ENCODE measurements at places on chromosomes 5 and 9.

DNA sequence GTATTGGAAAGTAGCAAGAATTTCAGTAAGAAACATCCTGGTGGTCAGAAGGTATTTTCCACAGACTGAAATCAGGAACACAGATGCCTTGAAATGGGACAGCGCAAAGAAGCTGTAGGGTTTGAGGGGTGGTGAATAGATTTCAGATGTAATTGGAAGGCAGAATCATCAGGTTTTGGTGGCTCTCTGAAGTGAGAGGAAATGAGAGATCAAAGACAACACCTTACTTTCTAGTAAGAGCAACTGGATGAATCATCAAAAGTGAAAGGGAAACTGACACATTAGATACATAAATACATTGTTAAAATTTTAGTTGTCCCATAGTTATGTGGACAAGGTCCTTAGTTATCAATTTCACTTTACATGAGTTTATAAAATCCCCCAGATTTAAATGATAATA is 188.2 kb upstream of the SLC27A6 start:
- no peak for DNase-seq

DNA sequence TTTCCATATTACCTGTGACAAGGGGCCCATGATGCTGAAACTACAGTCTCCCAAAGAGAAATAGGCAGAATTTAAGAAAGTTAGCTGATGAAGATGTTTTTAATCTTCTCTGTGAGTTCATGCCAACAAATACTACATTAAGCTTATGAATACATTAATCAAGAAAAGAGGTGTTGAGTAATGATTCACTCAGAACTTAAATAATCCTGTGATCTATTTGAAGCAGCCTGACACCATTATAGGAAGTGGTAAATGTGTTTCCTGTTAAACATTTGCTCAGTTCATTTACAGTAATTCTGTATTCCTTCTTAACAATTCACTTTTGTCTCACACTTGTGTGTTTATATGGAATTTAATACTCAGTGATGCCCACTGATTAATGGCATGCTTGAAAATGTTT is 75.0 kb upstream of the IZUMO3 start:
- DNase-seq, result no peak

- no peak for DNase-seq
These were observed 88.5 kb downstream of the MAST4 start for GRCh38 chr5:66684663-66685062.

- DNase-seq, result no peak
These were observed 553.3 kb upstream of the SGCD start for GRCh38 chr5:155773680-155774079.

GRCh38 chr5:37837414-37838032 is 2.3 kb downstream of the GDNF start:
- DNase-seq, result peak; percentile 73

GRCh38 chr9:28212979-28213378 is 639.7 kb upstream of the C9orf72 start:
- no peak for DNase-seq

DNA sequence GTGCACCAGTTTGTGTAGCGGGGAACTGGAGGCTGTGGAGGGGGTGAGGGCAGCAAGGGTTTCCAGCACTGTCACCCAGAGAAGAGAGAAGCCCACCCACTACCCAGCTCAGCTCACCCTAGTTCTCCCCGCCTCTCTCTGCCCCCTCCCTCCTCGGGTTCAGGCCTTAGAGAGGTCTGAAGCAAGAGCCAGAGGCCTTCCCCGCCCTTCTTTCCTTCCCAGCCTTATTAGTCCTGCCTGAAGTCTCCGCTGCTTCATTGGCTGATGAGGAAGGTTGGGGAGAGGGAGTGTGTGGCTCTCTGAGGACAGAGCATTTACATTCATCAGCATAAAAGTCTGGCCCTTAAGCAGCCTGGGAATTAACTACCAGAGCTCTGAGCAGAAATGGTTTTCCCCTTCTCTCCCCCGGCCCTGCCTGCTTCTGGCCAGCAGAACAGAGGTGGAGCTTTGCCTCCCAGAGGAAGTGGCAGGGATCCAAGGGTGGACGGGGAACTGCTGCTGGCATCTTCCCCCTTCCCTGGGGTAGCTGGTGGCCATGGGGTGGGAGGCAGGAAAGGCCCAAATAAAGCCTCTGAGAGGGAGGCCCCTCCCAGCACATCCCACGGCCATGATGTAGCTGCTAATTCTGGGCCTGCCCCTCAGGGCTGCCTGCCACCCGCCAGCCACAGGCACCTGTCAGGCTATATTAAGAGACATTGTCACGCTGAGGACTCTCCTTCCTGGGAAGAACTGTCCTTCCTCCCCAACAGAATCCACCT is 4.1 kb downstream of the DNAJB5 start:
- no peak for DNase-seq

DNA sequence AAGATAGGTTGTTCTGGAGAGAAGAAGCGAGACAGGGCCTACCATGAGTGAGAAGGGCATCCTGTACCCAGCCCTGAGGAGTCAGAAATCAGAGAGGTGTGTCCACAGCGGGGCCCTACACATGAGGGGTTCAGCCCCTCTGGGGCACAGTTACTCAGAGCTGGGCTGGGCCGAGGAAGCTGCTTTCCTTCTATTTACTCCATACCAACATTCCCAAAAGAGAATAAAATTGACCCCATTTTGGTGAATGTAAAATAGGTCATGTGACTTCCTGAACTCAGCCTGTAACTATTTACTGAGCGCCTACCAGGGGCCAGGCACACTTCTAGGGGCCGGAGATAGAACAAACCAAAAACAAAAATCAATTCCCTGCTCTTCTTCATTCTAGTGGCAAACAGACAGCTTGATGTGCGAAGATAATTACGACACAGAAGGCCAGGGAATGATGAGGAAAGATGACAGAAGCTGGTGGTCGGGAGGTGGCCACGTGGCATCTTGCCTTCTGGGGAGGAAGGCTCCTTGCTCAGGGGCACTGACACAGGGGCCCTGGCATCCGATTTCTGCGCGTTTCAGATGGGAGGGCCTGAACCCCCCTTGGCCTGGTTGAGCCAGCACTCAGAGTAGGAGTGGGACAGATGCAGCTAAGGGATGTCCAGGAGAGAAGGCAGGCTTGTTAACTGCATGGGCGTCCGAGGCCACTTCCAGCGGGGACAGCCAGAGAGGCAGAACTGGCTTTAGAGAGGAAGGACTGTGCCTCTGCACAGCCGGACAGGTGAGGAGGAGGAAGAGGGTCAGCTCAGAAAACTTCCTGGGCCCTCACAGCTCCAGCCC is 121.8 kb downstream of the NSG2 start:
- no peak for DNase-seq

DNA sequence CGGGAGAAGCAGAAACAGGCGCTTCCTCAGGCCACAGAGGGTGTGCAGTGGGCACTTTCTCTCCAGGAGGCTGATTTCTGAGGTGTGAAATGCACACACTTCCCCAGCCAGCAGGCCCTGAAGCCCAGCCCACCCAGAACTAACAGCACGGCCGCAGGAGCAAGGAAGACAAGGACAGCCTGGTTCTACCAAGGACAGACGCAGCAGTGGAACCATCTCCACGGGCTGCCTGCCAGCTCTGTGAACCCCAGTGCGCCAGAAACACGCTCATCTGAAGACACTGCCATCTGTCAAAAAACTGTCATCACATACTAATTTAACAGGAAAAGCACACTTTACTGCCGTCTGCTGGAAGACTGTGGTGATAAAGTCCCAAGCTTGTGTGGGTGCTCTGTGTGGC is 40.7 kb downstream of the MAPK9 start:
- no peak for DNase-seq

DNA sequence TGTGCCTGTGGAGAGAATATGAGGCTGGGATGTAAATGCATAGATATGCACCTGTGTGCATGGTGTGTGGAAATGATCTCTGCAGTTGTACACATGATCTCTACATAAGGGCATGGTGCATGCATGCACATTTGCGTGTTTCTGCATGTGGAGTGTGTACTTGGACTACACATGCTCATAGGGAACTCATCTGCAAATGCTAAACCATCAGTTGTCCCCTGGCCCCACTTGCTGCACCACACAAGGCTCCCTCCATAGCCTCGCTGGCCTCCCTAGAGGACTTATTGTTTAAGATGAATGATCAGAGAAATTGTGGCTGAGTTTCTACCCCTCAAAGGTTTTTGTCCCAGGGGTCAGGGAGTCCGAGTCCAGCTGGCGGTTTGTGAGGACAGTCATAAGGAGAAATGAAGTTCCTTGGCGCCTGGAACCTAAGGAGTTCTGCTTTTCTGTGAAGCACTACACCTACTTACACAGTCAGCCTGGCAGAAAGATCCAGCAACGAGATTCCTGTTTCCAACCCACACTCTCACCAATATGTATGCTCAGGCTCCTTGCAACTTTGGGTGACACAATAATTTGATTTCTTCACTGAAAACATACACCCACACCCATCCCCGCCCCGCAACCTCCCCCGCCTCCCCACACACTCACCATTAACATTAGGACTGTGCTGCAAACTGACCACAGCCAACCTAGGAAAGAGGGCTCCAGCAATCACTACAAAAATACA is 79.9 kb upstream of the CPEB4 start:
- DNase-seq, result no peak

DNA sequence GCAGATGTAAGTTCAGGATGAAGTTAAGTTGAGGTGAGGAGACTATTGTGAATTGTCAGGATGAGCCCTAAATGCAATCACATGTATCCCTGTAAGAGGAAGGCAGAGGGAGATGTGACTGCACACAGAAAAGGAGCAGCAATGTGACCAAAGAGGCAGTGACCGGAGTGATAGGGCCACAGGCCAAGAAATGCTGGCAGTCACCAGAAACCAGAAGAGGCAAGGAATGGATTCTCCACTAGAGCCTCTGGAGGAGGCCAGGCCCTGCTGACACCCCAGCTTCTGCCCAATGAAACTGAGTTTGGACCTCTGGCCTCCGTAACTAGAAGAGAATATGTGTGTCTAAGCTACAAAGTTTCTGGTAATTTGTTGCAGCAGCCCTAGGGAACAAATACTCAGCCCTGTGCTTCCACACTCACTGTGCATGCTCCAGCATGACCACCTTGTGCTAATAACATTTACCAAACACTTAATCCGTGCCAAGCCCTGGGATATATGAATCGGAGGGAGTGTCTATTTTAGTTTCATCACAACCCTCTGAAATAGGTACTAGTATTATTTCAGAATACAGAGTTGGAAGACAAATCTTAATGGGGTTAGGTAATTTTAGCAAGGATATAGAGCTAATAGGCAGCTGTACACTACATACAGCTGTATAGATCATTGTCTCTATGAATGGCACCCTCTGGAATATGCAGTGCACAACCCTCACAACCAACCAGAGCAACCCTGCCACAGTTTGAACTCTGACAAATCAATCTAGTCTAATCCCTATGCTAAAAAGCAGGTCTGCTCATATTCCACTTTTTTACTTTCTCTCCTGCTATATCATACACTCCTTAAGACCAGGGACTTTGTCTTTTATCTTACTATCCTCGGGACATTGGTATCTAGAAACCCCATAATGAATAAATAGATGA is 7.8 kb upstream of the GPX8 start:
- DNase-seq, result no peak

- no peak for DNase-seq
These were observed 1.5 kb upstream of the KCNN2 start for GRCh38 chr5:114360357-114360756.

- no peak for DNase-seq
These were observed 27.4 kb upstream of the ENHO start for GRCh38 chr9:34550016-34550680.

- no peak for DNase-seq
These were observed 39.4 kb downstream of the RNF44 start for GRCh38 chr5:176497852-176498251.

GRCh38 chr5:31479706-31480105 is 52.2 kb downstream of the DROSHA start:
- no peak for DNase-seq

GRCh38 chr5:17267106-17267505 is 49.7 kb downstream of the BASP1 start:
- no peak for DNase-seq

GRCh38 chr5:31291323-31291854 is 97.9 kb downstream of the CDH6 start:
- DNase-seq, result peak; percentile 15

- no peak for DNase-seq
These were observed 3.9 kb downstream of the EXOC3 start for GRCh38 chr5:446883-447263.

DNA sequence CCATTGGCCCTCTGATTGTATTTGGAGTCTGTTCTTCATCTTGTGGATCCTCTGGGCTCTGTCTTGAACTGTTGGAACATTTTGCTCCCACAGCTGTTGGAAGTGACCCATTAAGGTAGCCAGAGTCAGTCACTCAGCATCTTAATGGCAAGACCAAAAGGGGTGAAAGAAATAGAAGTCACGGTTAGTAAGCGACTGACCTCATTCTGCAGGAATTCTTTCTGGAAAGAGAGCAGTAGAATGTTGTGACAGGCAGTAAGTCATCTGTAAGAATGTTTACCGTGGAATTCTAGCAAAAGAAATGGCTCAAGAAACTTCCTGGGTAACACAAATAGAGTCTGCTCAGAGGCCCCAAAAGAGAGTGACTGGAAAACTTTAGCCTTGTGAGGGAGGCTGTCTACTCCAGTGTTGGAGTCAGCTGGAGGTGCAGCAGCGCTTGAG is 28.6 kb upstream of the TNC start:
- DNase-seq, result no peak

DNA sequence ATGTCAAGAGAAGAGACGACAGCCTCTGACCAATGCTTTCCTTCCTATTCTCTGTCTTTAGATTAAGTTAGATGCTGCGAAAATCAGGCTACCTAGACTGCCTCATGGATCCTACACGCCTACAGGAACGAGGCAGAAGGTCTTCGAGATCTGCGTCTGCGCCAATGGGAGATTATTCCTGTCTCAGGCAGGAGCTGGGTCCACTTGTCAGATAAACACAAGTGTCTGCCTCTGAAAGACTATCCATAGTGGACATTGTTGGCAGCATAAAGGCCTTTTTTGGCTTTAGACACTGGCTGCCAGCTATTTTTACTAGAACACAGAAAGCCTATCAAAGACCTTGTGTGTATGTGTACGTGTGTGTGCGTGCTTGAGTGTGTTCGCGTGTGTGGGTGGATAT is 90.9 kb upstream of the PPP1R2B start:
- no peak for DNase-seq

DNA sequence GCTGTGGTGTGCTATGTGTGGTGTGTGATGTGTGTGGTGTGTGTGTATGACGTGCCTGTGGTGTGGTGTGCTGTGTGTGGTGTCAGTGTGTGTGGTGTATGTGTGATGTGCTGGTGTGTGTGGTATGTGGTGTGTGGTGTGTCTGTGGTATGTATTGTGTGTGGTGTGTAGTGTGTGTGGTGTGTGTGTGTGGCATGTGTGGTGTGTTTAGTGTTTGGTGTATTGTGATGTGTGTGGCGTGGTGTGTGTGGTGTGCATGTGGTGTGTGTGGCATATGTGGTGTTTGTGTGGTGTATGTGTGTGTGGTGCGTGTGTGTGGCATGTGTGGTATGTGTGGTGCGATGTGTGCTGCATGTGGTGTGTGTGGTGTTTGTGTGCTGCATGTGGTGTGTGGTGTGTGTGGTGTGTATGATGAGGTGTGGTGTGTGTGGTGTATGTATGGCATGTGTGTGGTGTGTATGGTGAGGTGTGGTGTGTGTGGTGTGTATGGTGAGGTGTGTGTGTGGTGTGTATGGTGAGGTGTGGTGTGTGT is 18.3 kb upstream of the RNU6ATAC start:
- DNase-seq, result no peak

Data from endothelial cell (in vitro differentiated cells).